ENCODE measurements at places on chromosomes 4 and X. TPM values are rescaled to one million over a fixed set of nuclear protein-coding genes. Genes with fewer than 3 reads are reported as not detected.
A peak's percentile ranks its signal among the peaks of the same experiment; 100 is the strongest.

Gene ANXA10
- total RNA-seq, result not detected

Gene FDCSP
- total RNA-seq, result not detected

Gene CPLX1
- total RNA-seq, result 0.67 TPM

GRCh38 chrX:47483306-47484268 lies 565 bp upstream of the ZNF41 start:
- peak overlapping the region; percentile 86 for H3K4me3 ChIP-seq
- no peak overlapping the region for H3K27ac ChIP-seq
- H3K27me3 ChIP-seq, result no peaks in the 10 kb centered on the region
- H3K4me1 ChIP-seq, result no peaks in the 10 kb centered on the region
- DNase-seq, result no peak

DNA sequence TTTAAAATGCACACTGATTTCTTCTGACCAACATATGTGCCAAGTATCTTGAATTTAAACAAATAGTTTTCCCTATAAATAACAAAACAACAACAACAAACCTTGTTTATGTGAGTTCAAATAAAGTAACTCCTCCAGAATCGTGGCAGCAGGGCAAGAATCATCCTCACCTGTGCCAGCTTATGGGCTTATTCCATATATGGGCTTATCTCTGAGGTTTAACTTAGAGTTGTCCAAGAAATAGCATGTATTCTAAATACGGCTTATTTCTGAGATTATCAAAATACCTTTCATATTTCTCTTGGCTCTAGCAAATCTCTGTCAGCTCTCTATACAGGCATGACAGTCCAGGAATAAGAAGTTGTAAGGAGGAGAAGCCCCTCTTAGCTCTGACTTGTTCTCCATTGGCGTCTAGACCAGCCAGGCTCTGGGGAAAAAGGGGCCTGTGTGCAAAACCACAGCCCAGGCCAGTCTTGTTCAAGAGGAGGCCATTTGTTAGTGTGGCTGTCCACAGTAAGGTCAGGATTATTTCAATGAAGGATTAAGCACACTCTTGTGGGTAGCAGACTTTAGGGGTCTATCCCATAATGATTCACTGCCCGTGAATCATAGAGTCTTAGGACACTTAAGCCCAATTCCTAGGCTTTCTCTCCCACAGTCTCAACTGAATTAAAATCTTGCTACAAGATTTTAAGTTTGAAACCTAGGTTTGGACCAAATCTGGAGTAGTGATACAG lies 63.2 kb downstream of the FRAS1 start:
- no peak for DNase-seq
- H3K4me1 ChIP-seq, result no peaks in the 10 kb centered on the region
- no peak overlapping the region for H3K4me3 ChIP-seq
- H3K36me3 ChIP-seq, result no peaks in the 10 kb centered on the region

DNA sequence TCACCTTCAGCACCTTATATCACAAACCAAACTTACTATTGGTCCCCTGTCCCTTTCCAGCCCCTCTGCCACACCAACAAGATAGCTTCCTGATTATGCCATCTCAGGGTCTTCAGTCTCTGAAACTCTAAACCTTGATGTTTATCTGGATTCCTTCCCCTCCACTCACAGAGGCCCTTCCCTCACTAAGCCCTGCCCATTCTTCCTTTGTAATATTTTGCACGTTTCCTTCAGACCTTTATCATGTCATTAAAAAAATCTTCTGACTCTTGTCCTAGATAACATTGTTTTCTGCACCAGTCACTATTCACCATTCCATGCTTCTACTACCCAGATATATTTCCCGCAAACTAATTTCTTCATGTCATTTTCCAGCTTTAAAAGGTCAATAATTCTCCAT lies 17.7 kb upstream of the CEP135 start:
- no peak overlapping the region for H3K27ac ChIP-seq
- 0 out of 2 replicates have a peak, but pooled peaks cover 3% of the 10 kb centered on the region for H3K4me1 ChIP-seq
- no peak overlapping the region for H3K4me3 ChIP-seq
- no peaks in the 10 kb centered on the region for H3K27me3 ChIP-seq

DNA sequence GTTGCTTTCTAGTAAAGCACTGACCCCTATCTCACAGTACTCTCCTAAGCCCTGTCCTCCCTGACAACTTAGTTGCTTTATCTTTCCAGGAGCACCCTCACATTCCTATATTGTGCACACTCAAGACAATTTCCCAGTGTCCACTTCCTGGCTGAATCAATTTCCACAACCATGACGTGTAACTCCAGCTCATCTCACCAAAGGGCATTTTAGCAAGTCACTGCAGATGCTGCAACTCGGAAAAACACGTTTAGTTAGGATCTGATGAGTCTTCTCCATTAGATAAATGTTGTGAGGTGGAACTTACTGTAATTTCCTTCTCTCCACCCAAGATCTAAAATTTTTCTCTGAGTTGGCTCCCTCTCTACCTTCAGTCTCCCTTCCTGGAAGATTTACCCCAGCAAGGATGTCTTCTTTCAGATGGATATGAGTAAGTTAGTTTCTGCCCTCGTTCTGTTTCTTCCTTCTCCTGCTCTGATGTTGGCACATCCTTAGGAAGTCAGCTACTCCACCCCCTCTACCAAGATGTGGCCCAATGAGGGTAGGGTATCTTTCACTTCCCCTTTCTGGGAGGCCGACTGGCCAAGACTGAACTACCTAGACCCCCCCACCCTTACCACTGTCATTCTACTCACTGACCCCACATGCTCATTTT lies 28.8 kb upstream of the IL13RA1 start:
- no peak for DNase-seq
- no peaks in the 10 kb centered on the region for H3K36me3 ChIP-seq
- no peaks in the 10 kb centered on the region for H3K4me1 ChIP-seq
- no peak overlapping the region for H3K4me3 ChIP-seq

GRCh38 chr4:122450847-122451246 lies 5.7 kb downstream of the IL2 start:
- H3K4me3 ChIP-seq, result no peak overlapping the region
- no peaks in the 10 kb centered on the region for H3K27me3 ChIP-seq
- DNase-seq, result peak; percentile 23
- no peaks in the 10 kb centered on the region for H3K4me1 ChIP-seq
- no peaks in the 10 kb centered on the region for H3K36me3 ChIP-seq

DNA sequence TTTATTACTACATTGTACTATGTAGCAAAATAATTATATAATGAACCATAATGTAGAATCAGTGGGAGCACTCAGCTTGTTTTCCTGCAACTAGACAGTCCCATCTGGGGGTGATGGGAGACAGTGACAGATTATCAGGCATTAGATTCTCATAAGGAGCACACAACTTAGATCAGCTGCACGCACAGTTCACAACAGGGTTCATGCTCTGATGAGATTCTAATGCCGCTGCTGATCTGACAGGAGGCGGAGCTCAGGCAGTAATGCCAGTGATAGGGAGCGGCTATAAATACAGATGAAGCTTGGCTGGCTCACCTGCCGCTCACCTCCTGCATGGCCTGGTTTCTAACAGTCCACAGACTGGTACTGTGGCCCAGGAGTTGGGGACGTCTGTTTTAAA lies 199.2 kb downstream of the MAB21L2 start:
- no peaks in the 10 kb centered on the region for H3K27me3 ChIP-seq
- H3K36me3 ChIP-seq, result no peaks in the 10 kb centered on the region
- no peak overlapping the region for H3K4me3 ChIP-seq

GRCh38 chrX:30283456-30284200 lies 25.6 kb downstream of the NR0B1 start:
- no peaks in the 10 kb centered on the region for H3K27me3 ChIP-seq
- no peak overlapping the region for H3K27ac ChIP-seq
- no peaks in the 10 kb centered on the region for H3K36me3 ChIP-seq
- H3K4me3 ChIP-seq, result no peak overlapping the region
- H3K4me1 ChIP-seq, result no peaks in the 10 kb centered on the region
- DNase-seq, result no peak

GRCh38 chr4:30716158-30716557 lies 4.0 kb upstream of the PCDH7 start:
- H3K4me3 ChIP-seq, result peak overlapping the region; percentile 86
- no peak overlapping the region for H3K27ac ChIP-seq
- H3K36me3 ChIP-seq, result no peaks in the 10 kb centered on the region
- DNase-seq, result no peak
- H3K4me1 ChIP-seq, result peaks cover 3% of the 10 kb centered on the region

GRCh38 chr4:1539859-1540600 lies 133.8 kb upstream of the NKX1-1 start:
- no peak overlapping the region for H3K4me3 ChIP-seq
- H3K27me3 ChIP-seq, result no peaks in the 10 kb centered on the region
- H3K36me3 ChIP-seq, result no peaks in the 10 kb centered on the region
- no peaks in the 10 kb centered on the region for H3K4me1 ChIP-seq
- DNase-seq, result no peak
